Esophagus muscularis mucosa (tissue), 4 donors: ENCODE measurements at places on chromosomes 13 and 19.

GRCh38 chr13:109036078-109036780 lies 406.8 kb downstream of the MYO16 start:
- DNase-seq = no peak

- DNase-seq = no peak
Measured at GRCh38 chr19:4342314-4342614, 1.1 kb upstream of the MPND start.

GRCh38 chr19:1395194-1396018 lies 5.9 kb downstream of the GAMT start:
- DNase-seq = no peak

DNA sequence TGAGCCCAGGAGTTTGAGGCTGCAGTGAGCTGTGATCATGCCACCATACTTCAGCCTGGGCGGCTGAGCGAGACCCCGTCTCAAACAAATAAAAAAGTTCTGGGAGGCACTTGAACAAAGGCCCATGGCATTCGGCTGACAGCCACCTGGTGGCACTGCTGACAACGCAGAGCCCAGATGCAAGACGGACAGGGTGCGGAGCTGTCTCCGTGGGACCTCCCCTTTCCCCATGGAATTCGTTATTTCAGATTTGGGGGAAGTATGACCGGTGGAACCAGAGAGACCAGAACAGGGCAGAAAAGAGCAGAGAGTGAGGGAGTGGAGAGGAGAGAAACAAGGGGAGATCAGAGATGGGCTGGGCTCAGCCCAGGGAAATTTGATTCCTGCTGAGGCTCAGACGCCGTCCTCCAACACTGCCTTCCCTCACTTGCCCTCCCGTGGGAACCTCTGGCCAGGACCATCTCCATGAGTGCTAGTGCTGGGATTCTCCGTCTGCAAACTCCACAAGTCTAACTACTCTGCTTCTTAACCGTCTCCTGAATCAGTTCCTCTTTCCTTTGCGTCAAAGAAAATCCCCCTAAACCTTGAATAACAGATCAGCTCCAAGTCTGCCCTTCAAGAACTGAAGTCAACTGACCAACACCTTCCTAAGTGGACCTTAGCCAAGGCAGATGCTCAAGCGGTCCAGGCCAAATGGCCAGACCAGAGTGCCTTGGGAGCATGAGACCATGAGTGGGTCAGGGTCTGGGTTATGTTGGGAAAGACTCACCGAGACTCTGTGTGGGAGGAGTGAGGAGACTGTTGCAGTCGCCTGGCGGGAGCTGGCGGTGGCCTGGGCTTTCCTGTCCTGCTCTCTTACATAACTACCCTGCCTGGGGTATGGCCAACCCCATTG lies 11.9 kb upstream of the ATF5 start:
- no peak for DNase-seq

GRCh38 chr13:33313504-33313903 lies 27.9 kb upstream of the STARD13 start:
- DNase-seq = no peak

- DNase-seq = no peak
Measured at GRCh38 chr13:90896002-90896401, 451.5 kb upstream of the MIR17HG start.

GRCh38 chr13:21231426-21231940 lies 55.0 kb downstream of the MRPL57 start:
- peak; percentile 80 for DNase-seq

GRCh38 chr13:109974354-109974753 lies 188.0 kb upstream of the IRS2 start:
- no peak for DNase-seq

DNA sequence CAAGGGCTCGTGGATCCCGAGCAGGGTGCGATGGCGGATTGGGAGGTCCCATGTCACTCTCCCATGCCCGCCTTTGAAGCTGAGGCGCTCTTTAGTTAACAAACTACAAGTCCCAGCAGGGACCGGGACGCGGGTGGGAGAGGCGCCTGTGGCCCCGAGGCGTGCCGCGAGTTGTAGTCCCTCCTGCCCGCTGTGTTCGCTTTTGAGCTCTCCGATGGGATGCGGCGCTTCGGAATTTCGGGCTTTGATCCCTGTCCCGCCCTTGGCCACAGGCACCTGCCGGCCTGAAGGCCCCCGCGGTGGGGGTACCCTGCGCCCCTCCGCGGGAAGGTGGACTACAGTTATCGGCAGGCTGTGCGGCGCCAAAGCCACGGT lies 11.0 kb downstream of the CYTH2 start:
- no peak for DNase-seq

DNA sequence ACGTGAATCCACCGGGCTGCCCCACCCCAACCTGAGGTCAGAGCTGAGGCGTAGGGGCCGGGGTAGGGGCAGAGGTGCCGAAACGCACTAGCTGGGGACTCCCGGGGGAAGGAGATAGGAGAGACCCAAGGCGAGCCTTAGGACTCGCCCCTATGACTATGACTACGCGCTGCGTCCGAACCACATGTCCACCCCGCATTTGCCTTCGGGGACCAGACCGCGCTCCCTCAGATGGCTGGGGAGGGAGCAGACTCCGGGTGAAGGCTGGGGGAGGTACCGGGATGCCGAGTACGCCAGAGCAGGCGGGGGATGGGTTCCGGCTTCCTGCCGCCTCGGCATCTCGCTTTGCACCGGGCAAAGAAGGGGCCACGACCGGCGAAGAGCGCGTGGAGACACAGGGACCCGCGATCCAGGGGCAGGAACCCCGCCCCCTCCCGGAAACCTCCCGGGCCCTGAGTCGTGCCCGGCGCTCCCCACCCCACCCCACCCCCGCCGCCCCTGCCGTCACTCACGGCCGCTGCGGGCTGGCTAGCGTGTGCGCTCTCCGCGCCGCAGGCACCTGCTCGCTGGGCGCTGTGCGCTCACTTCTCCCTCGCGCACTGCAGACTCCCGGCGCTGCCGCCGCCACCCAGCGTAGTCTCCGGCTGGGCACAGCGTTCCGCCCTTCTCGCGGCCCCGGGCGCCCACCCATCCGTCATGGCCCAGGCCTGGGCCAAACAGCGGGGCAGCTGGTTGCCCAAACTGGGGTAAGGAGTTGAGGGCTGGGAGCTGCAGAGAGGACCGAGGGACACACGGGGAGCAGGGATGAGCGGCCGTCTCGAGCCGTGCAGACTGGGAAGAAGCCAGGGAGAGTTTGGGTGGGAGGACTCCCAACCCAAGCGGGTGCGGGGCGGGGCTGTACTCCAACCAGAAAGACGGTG lies 622 bp upstream of the VSTM2B start:
- no peak for DNase-seq

GRCh38 chr13:45733361-45733760 lies 31.2 kb downstream of the CBY2 start:
- no peak for DNase-seq

DNA sequence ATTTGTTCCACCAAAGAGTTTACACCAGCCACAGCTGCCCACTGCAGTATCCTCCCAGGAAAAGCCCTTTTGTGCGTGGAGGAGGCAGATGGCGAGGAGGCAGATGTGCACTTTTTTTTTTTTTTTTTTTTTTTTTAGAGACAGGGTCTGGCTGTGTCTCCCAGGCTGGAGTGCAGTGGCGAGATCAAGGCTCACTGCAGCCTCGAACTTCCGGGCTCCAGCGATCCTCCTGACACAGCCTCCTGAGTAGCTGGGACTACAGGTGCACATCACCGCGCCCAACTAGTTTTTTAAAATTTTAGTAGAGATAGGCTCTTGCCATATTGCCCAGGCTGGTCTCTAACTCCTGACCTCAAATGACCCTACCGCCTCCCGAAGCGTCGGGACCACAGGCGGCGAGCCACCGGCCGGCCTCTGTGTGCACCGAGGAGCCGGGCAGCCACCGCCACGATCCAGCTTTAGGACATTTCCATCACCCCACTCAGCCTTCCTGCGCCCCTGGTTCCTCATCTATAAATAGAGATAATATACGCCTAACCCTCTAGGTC lies 563 bp upstream of the PDCD5 start:
- DNase-seq = no peak

- DNase-seq = no peak
Measured at GRCh38 chr13:31674051-31674450, 65.3 kb upstream of the RXFP2 start.

GRCh38 chr19:823565-824121 lies 1.9 kb upstream of the PLPPR3 start:
- DNase-seq = no peak

GRCh38 chr13:74747186-74747955 lies 613.2 kb upstream of the KLF12 start:
- no peak for DNase-seq

GRCh38 chr19:39701291-39701690 lies 3.0 kb upstream of the LGALS14 start:
- no peak for DNase-seq

DNA sequence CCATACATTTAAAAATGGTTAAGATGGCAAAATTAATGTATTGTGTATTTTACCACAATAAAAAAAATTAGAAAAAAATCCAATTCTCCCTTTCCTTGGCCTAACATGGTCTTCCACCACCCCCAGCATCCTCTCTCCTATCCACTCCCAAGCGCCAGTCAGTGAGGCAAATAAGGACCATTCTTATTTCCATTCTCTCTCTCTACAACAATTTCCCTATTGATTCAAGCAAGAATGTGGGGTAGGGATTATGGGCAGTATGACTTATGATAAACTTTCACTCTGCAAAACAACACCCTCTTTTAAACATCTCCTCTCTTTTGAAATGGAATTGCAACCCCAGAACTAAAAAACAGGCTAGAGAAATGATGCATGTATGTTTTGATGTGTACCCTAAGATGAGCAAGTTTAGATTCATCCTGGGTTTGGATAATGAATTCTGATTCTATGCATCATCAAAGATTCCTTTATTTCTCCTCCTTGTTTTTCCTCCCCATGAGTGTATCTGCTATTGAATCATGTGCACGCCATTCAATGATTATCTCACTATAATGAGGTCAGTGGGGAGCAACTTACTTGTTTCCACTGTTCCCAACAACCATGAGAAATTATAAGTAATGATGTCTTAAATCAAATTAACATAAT lies 3.5 kb downstream of the STARD13 start:
- DNase-seq = no peak

DNA sequence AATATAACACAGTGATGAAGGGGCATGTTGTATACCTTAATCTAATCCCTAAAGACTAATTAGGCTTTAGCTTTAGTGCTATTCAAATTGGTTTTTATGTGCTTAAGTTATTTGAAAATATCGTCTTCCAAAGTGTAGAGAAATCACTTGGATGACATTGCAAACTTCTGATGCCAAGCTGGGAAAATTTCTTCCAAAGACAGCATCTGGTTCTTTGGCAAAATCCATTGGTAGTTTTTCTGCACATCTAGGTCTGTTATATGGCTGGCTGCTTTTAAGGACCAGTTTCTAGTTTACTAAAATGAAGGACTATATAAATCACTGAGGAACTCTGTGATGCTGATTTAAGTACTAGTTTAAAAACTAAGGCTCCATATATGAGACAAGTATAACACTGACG lies 2362.3 kb downstream of the PCDH9 start:
- no peak for DNase-seq
